Epithelial cell of alveolus of lung (primary cell): ENCODE measurements at places on chromosomes 2 and 18. TPM values are rescaled to one million over a fixed set of nuclear protein-coding genes. Genes with fewer than 3 reads are reported as not detected.

The ZNF385B gene
- not detected in 2 replicates for total RNA-seq

The SCYGR4 gene
- not detected in 2 replicates for total RNA-seq

The RNF152 gene
- total RNA-seq = 10.0 and 11.6 TPM in 2 replicates

The APLF gene
- total RNA-seq = 2.6 and 2.8 TPM in 2 replicates

The DNAJC5G gene
- not detected in 2 replicates for total RNA-seq

The BIRC6 gene
- 36.6 and 46.8 TPM in 2 replicates for total RNA-seq

The DYSF gene
- total RNA-seq = 1.4 and 4.3 TPM in 2 replicates

The CNRIP1 gene
- total RNA-seq = 25.4 and 39.2 TPM in 2 replicates

The SERPINB11 gene
- not detected in 2 replicates for total RNA-seq

The LYPD1 gene
- total RNA-seq = 0.64 and 26.1 TPM in 2 replicates

The ELOA2 gene
- total RNA-seq = not detected in 2 replicates

The KRCC1 gene
- 15.6 and 20.7 TPM in 2 replicates for total RNA-seq

The LAMA3 gene
- total RNA-seq = 2.6 and 18.1 TPM in 2 replicates

The PARD6G gene
- 5.9 and 10.8 TPM in 2 replicates for total RNA-seq

The FOXI3 gene
- total RNA-seq = not detected in 2 replicates

The TCF4 gene
- total RNA-seq = 51.3 and 121 TPM in 2 replicates

The KLHL14 gene
- not detected in 2 replicates for total RNA-seq

The MEIS1 gene
- 44.3 and 117 TPM in 2 replicates for total RNA-seq
